WTC11 (cell line): ENCODE measurements at places on chromosomes 7 and 10.

- no peak for DNase-seq
Observed at GRCh38 chr10:74810087-74810486, 16.3 kb upstream of the KAT6B start.

DNA sequence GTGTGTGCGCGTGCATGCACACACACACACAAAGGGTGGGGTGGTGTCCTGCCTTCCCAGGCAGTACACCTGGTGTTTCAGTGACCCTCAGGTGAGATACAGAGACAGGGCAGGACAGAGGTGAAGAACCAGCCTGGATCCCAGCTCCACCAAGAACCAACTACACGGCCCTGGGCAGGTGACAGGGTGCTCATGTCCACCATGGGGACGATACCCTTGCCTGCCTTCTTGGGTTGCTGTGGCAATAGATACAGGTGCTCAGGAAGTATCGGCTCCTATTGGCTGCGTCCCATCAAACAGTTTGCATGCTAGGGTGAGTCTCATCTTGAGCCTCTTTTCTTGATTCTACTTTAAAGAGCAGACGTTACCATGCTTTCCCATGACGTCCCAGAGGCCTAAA, 33.7 kb upstream of the CXCL12 start:
- DNase-seq = no peak

- no peak for DNase-seq
Observed at GRCh38 chr10:94065362-94065761, 71.6 kb downstream of the PLCE1 start.

DNA sequence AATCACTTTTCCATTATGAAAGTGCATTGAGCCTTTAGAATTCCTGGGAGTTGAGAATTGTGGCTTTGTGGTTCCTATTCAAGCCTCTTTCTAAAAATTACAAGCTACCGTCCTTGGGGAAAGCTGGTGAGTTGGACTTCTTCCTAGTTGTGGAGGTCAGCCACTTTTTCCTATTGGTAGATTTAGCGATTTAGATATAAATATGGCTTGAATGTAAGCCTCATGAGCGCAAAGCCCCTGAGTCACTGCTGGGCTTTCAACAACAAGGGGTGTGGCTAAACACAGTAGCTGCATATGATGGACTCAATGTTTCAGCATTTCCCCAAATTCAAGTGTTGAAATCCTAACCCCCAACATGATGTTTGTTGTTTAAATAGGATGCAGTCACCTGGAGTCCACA, 150.0 kb upstream of the IGFBP3 start:
- no peak for DNase-seq

DNA sequence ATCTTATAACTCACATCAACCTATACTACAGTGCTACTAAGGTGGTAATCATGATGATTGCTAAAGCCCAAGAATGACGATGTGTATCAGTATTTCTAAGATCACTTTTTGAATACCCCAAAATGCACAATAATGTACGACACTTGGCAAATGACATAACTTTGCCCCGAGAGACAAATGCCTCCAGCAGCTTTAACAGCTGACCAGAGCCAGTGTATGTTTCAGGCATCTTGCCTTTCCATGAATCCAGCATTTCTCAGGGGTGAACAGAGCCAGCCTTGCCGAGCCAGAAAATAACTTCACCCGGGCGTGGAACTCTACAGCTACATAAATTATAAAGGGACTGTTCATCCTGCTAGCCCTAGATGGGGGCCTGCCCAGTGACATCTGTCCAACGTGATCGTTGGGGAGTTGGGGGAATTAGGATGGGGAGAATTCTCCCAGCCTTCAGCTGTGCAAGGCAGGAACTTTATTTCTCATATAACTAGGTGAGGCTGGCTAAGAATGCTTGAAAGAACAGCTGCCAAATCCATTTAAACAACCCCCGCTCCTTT, 1.8 kb downstream of the IGFBP3 start:
- no peak for DNase-seq

GRCh38 chr10:1665021-1665661, 72.2 kb downstream of the ADARB2 start:
- DNase-seq = no peak
